ENCODE measurements at places on chromosomes 12 and 14. TPM values are rescaled to one million over a fixed set of nuclear protein-coding genes. Genes with fewer than 3 reads are reported as not detected.

Gene TAS2R9
- total RNA-seq = 0.11 TPM

Gene TXNDC16
- 4.2 TPM for total RNA-seq

Gene EFS
- not detected for total RNA-seq

Gene CDKL1
- total RNA-seq = 136 TPM

Gene PLBD1
- total RNA-seq = 0.17 TPM

Data from dermis lymphatic vessel endothelial cell (primary cell).